ENCODE measurements at places on chromosomes 5 and 9.

GRCh38 chr9:71820403-71820921, 52.1 kb upstream of the CEMIP2 start:
- no peak for DNase-seq

DNA sequence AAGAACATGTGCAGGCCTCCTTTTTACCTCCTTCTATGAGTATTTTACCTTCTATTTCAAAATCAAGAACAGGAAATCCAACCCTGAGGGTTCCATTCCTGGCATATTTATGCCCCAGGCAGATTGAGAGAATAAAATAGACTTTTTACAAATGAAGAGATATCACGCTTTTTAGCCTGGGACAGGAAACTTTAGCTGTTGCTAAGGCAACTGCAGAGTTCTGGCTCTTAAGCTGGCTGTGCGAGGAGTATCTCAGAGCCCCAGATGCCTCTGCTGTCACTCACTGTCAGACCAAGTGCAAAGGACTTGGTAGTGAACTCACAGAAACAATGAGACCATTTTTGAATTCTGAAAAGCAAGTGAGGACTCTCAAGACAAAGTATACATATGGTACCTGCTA, 69.5 kb upstream of the HSPB3 start:
- DNase-seq = no peak

- DNase-seq = no peak
Measured at GRCh38 chr5:54834121-54834842, 151.1 kb downstream of the ESM1 start.

DNA sequence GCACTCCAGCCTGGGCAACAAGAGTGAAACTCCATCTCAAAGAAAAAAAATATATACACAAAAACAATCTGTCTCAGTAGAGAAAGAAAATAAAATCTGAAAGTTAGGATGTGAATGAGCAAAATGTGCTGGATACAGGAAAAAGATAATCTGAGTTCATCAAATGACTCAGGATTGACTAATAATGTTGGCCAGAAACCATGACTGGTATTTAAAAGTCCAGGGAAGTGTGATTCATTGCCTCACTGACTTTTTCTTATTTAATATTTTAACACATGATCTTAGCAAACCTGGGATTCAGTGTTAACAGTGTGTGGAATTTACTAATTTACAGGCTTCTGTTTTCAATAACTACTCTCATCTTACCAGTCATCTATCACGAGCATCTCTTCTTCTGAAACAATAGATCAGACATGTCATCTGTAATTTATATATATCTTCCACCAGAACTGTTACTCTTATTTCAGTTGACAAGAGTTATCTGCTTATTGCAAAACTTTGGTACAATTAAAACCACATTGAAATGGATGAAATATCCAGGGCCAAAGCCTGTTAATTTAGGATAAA, 256.7 kb downstream of the CDH12 start:
- peak; percentile 6 for DNase-seq

DNA sequence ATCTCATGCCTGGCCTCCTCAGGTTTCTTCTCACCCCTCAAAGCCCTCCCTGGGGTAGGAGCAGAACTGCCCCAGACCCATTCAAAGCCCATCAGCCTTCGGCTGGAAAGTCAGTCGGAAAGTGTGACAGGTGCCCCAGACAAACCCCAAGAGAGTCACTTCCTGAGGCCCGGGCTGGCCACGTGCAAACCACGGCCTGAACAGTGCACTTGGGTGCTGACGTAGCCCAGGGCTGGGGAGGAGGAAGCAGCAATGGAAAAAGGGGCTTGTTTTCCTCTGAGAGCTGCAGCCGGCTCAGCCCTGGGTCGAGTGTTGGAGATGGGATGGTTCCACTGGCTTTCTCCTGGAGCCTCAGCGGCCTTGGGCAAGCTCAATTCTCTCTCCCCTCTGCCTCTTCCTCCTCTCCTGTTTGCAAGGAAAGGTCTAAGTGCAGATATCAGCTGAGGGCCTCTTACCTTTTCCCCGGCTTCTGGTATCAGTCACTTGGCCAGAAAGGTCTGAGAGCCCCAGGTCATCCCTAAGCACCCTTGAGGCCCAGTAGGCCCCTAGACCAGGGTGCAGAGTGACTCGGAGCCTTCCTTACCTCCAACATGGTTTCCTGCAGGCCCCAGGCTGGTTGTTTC, 5.9 kb upstream of the EGR1 start:
- no peak for DNase-seq

- peak; percentile 30 for DNase-seq
Measured at GRCh38 chr9:87684627-87685219, 41.2 kb upstream of the CTSL start.

Measured in OCI-M1 (cell line).